ENCODE measurements at places on chromosomes 6 and 20. TPM values are rescaled to one million over a fixed set of nuclear protein-coding genes. Genes with fewer than 3 reads are reported as not detected.

DNA sequence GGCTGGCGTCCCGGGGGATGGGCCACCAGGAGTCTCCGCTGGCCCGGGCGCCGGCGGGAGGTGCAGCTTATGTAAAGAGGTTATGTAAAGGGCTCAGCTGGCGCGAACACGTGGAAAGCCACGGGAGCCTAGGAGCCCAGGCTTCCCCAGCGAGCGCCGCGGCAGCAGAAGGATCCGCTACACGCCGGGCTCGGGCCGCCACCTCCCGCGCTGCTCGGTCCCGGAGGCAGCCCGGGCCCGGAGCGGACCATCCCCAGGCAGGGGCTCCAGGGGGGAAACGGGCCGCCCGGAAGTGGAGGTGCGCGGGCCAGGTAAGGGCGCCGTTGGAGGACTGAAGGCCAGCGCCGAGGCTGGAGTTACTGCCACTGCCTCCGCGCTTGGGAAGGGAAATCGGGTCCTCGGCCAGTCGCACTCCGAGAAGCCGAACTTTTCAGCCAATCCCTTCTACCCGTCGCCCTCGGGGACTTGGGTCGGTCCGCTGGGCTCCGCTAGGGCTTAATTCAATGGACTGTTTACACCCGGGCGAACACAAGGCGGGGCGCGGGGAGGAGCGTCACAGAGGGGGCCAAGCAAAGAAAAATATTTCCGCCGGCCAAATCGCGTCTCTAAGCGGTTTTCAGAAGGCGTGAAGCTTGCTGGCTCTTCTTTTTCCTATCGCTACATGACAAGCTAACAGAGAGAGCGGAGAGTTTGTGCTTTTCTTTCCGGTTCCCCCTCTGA is 398 bp downstream of the STK35 start:
- DNase-seq = peak; percentile 94

DNA sequence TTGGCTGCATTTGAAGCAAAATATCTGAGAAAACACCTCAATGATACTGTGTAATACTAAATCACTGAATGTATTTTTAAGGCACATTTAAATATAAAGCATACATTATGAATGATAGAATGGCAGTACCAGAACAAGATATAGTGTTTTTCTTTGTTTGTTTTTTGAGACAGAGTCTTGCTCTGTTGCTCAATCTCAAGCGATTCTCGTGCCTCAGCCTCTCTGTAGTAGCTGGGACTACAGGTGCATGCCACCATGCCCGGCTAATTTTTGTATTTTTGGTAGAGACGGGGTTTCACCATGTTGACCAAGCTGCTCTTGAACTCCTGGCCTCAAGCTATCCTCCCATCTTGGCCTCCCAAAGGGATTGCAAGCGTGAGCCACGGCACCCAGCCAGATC is 2.3 kb upstream of the BICRAL start:
- no peak for DNase-seq

- DNase-seq = no peak
These were observed 52.6 kb upstream of the C20orf144 start for GRCh38 chr20:33609504-33609903.

DNA sequence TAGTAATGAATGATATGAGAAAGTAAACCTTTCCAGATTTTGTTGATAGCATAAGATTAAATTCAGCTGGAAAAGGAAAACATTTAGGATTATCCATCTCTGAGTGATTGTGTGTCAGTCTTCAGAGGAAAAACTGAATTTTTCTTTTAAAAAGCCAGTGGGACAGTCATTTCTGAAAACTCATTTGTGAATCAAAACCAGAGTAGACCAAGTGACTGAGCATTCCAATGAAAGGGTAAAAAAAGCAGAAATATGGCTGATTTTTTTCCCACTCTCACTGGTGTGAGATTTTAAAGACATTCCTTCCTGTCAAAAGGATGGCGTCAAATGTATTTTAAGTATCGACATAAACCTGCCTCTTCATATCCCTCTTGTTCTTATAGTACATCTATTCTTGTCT is 214.0 kb downstream of the GMPR start:
- no peak for DNase-seq

DNA sequence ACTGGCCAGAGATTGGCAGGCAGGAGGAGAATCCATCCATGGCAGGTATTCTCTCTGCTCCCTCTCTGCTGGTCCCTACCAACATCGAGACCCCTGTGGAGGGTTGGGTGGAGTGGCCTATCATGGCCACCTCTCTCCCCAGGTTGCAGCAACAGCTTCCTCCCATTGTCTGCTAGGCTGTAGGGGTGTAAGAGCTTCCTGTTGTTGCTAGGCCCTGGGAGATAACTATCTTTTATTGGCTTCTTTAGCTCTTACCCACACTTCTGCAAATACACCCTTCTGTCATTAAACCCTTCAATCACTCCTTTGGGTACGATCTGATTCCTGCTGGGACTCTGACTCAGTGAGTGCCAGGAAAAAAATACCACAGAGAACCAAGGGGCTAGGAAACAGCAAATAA is 66.6 kb upstream of the FAM184A start:
- no peak for DNase-seq

- no peak for DNase-seq
These were observed 92.5 kb upstream of the E2F3 start for GRCh38 chr6:20309186-20309585.

DNA sequence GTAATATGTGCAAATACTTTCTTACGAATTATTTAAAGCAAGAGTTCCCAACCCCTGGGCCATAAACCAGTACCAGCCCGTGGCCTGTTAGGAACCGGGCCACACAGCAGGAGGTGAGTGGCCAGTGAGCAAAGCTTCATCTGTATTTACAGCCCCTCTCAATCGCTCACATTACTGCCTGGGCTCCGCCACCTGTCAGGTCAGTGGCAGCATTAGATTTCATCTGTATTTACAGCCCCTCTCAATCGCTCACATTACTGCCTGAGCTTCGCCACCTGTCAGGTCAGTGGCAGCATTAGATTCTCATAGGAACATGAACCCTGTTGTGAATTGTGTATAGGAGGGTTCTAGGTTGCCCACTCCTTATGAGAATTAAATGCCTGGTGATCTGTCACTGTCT is 142.0 kb downstream of the RNASET2 start:
- DNase-seq = no peak

- DNase-seq = no peak
These were observed 129.1 kb upstream of the SPACA1 start for GRCh38 chr6:87918461-87918941.

- DNase-seq = no peak
These were observed 73.7 kb downstream of the EDN1 start for GRCh38 chr6:12363651-12364381.

DNA sequence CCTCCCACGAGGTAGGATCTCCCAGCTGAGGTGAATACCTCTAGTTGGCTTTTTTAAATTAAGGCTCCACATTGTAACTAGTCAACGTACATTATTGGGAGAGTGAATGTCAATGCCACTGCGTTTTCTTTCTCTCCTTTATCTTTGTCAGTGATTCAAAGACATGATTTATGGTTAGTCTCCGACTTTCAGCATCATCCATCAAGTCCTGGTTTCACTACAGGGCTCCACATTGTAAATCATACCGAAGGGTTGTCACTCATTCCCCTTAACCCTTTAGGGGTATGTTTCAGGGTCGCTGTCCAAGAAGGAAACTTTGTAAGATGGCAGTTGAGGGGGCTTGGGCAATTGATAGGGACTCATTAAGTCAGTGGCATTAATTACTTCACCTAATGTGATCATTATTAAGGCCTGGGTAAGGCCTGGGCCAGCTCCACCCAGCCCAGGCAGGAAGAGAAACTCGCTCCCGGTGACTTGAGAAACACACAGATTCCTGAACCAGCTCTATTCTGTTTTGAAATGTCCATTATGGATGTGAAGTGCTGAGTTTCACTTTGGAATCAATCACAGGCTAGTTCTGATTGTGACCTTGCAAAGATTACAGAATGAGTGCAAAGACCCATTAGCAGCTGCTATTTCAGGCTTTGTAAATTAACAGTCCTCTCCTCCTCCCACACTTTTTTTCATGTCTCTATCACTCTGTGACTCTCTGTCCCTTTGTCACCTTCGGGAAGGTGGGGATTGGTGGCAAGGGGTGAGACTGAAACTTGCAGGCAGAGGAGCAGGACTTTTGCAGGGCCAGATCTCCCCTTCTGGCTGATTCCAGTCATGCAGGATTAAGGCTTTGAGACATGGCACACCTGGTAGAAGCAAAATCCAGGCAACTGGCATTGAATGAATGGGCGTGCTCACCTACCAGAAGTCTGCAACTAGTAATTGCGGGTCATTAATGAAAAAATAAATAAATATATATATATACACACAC is 222.4 kb downstream of the TSHZ2 start:
- no peak for DNase-seq

DNA sequence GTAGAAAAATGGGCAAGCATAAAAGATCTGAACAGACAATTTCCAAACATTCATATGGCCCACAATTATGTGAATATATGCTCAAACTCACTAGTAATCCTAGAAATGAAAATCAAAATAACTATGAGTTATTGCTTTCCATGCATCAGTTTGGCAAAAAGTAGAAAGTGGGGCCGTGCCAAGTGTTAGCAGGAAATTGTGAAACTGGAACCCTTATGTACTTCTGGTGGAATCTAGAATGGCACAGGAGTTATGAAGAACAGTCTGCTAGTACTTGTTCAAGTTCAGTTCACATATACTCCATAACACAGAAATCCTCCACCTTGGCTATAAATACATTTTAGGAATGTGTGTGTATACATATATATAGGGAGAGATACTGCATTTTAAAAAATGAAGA is 89.8 kb downstream of the EYA2 start:
- DNase-seq = no peak

DNA sequence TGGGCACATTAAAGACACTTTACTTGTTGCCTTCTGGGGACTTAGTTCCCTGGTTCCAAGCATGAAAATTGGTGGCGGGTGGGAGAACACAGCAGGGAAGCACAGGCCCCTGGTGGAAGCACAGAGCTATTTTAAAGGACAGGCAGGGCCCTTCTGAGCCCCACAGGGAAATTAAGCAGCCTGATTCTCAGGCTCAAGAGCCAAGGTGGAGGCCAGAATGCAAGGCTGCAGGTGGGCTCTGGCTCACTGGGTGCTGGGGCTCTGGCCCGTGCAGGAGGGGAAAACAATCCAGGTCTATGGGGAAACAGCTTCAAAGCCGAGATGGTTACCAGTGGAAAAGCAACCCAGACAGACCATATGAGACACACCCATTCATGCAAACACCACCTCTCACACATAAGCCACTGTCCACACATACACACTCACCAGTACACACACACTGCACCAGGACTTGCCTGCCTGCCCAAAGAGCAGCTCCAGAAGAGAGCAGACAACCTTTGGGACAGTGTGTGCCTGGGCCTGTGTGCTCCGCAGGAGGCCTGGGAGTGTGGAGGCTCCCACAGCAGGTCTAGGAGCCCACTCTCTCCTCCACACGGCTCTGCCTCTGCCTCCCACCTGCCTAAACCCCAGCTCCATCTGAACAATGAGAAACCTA is 30.6 kb downstream of the TFEB start:
- no peak for DNase-seq

DNA sequence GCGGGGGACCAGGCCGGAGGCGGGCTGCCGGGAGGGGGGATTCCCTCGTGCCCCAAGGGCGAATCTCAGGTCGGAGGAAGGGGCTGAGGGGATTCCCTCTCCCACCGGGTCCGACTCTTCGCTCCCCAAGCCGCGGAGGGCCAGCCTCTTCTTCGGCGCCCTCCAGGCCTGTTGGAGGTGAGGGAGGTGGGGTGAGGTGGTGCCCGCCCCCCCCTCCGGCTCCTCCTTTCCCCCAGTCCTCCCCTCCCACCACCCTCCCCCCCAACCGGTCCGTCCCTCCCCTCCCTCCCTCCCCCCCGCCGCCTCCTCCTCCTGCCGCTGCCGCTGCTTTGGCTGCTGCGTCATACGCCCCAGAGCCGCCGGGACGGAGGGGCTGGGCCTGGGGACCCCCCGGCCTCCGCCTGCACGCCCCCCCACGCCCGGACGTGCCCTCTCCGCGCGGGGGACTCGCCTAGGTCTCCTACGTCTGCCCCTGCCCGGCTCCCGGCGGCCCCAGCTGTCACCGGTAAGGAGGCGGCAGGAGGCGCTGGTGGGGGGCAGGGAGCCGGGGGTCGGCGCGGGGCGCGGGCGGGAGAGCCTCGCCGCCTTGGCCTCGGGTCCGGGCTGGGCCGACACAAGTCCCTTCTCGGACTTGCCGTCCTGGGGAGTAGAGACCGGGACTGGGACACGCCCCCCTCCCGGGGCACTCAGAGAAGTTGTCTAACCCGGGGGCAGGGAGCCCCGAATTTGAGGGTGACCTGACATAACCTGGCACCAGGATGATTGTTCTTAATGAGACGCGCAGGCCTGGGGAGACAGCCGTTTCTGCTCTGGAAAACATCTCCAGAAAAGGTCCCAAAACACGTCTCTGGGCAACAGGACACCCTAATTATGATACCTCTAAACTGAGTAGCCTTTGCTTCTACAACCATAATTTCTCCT is at the start of gene PHF1:
Gene PHF1 (plus strand): TSS at position 304 of the 921 bp plus-strand sequence. CDS start 1,250 bp downstream, outside the sequence.
- peak; percentile 83 for DNase-seq

GRCh38 chr6:114228675-114229074 is 114.1 kb downstream of the HS3ST5 start:
- no peak for DNase-seq

GRCh38 chr6:133070410-133071043 is 170.6 kb upstream of the EYA4 start:
- DNase-seq = no peak

DNA sequence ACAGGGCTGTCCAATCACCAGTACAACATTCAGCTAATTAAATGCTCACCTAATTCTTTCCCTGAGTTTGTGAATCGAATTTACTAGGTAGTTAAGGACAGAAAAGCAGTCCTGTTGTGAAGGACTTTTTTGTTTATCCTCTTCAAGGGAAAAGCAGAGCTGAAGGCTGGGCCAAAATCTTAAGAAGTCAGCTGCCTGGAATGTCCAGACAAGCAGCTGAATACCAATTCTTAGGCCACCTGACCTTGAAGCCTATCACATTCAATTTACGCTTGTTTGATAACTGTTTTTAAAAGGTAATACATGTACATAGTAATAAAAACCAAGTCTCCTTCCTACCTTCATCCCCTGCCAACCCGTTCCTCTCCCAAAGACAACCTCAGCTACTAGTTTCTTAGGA is 56.4 kb downstream of the UQCC1 start:
- no peak for DNase-seq

GRCh38 chr6:100470422-100471120 is 5.8 kb upstream of the SIM1 start:
- no peak for DNase-seq

DNA sequence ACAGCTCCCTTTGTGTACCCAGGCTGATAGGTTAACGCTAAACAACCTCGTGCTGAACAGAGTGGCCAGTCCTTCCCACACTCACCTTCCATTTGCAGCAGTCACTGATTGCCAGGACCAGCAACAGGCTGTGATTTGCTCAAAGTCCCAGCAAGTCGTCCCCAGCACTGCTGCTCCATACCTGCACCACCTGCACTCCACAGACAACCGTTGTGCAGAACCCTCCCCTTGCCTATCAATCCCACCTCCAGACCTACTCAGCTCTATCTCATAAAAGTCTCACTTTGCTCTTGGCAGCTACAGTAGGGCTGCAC is 43.1 kb upstream of the SCML4 start:
- no peak for DNase-seq

- DNase-seq = peak; percentile 93
These were observed 118.7 kb downstream of the HFE start for GRCh38 chr6:26205625-26206574.

The LY6G5C gene
- total RNA-seq = 1.7 TPM

The SOX18 gene
- total RNA-seq = 29.6 TPM

The PLCB1 gene
- 11.8 TPM for total RNA-seq

The TMEM244 gene
- total RNA-seq = not detected

The PXDC1 gene
- 103 TPM for total RNA-seq

The CLIC1 gene
- 552 TPM for total RNA-seq

The TRIM15 gene
- not detected for total RNA-seq

The OTOR gene
- total RNA-seq = not detected

The CDC5L gene
- total RNA-seq = 12.4 TPM

The BTN1A1 gene
- total RNA-seq = not detected

The LPA gene
- total RNA-seq = not detected

The SMOC2 gene
- total RNA-seq = not detected
